A172 (cell line): ENCODE measurements at places on chromosomes 3 and 15. TPM values are rescaled to one million over a fixed set of nuclear protein-coding genes. Genes with fewer than 3 reads are reported as not detected.

DNA sequence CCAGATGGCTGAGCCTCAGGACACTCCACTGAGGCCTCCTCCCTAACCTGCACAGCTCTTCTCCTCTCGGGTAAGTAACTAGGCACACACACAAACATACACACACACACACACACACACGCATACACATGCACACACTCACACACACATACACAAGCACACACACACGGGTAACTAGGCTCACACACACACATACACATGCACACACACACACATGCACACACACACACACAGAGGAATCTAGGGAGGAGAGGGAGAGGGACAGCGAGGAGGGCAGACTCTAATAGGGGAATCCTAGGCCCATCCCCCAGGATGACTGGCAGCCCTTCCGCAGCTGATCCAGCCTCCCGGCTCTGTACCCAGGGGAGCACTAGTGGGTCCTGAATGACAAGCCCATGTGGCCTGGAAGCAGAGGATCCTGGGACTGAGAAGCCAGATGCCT is 177.4 kb upstream of the LINGO1 start:
- DNase-seq, result no peak

- no peak for DNase-seq
These were observed 4.0 kb downstream of the GCSAM start for GRCh38 chr3:112128843-112129727.

DNA sequence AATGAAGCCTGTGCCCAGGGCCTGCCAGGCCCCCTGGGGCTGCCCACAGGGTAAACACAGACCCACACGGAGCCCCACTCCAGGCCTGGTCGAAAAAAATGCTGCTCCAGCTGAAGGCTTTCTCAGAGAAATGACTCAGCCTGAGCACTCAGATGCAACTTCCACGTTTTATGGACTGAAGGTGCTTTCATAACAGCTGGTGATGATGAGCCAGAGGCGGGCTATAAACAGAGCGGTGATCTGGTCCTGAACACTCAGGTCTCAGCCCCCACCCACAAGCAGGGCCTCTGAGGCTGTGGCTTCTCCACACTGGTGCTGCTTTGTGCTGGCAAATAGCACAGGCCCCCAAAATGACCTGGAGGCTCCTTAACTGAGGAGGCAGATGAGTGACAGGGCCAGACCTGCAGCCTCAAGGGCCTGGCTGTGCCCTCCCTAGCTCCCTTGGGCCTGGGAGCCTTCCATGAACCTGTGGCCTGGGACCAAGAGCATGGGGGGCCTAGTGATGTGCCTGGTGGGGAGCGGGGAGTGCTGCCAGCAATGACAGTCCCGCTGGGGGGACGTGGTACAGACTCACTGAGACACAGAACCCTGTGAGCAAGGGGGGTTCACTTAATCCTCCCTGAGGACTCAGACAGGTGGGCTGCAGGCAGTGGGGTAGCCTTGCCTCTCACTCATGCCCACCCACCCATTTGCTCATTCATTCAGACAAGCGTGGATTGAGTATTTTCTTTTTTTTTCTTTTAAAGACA is 23.0 kb upstream of the FURIN start:
- DNase-seq, result peak; percentile 84

DNA sequence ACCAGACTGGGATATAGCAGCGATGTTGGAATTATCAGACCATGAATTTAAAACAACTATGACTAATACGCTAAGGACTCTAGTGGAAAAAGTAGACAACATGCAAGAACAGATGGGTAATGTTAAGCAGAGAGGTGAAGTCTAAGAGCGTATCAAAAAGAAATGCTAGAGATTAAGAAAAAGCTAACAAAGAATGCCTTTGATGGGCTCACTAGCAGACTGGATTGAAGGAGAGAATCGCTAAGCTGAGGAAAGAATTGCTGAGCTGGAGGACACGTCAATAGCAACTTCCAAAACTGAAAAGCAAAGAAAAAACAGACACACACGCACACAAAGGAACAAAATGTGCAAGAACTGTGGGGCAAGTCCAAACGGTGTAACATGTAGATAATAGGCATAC is 20.0 kb upstream of the CMTM6 start:
- DNase-seq, result no peak

DNA sequence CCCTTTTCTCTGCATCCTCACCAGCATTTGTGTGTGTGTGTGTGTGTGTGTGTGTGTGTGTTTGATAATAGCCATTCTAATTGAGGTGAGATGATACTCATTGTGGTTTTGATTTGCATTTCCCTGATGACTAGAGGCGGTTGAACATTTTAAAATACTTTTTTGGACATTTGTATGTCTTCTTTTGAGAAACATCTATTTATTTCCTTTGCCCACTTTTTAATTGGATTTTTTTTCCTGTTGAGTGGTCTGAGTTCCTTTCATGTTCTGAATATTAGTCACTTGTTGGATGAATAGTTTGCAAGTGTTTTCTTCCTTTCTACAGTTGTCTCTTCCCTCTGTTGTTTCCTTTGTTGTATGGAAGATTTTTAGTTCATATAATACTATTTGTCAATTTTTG is 54.3 kb upstream of the THSD4 start:
- peak; percentile 14 for DNase-seq

GRCh38 chr3:196886144-196886543 is 18.4 kb downstream of the SENP5 start:
- no peak for DNase-seq

DNA sequence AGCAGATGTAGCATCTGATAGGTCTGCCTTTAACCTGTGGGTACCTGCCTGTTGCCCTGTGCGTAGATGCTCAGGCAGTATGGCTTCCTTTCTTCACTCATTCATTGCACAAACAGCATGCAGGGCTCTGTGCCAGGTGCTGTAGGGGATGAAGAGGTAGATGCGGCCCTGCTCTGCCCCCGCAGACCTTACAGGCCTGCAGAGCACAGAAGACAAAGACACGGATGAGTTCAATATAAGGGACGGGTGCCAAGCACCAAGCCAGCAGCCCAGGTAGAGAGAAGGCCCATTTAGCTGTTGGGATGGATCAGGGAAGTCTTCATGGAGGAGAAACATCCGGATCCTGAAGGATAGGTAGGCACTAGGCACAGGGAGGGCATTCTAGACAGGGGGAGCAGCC is 69.4 kb downstream of the AAGAB start:
- DNase-seq, result no peak

- DNase-seq, result no peak
These were observed 42.2 kb downstream of the SLC9A9 start for GRCh38 chr3:143806038-143806437.

DNA sequence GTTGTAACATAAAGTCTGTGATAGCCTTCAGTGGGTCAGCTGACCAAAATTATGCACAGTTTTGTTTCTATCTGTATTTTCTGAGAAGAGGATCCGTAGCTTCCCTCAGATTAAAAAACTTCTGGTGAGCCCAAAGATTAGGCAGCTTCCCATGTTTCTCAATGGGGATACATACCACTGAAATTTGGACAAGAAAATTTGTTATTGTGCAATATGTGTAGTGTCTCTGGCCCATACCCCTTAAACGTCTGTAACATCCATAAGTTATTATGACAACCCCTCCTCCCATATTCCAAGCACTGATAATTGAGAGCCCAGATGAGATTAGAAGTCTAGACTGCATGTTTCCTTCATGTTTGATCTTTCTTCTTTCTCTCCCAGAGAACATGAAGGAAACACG is 1.9 kb upstream of the MITF start:
- DNase-seq, result no peak

GRCh38 chr15:97196048-97197014 is 764.2 kb upstream of the ARRDC4 start:
- no peak for DNase-seq

- no peak for DNase-seq
These were observed 47.5 kb upstream of the LIMD1 start for GRCh38 chr3:45546716-45547701.

DNA sequence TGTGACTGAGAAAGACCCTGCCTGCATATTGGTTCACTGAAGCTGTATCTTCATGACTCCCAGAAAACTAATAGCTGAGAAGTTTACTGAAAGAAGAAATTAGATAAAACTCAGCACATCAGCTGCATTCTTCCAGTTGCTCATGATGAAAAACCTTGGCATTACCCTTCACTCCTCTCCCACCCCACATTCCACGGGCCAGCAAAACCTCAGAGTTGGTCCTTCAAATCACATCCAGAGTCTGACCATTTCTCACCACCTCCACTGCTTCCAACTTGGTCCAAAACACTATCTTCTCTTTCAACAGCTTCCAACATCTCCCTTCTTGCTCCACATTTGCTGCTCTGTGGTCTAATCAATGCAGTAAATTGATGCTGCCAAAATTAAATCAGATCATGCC is 97.1 kb downstream of the CD47 start:
- DNase-seq, result peak; percentile 46

GRCh38 chr3:171673951-171674350 is 136.3 kb downstream of the PLD1 start:
- no peak for DNase-seq

The ARPP21 gene
- not detected in 2 replicates for total RNA-seq

The HCLS1 gene
- 0.24 and 0.83 TPM in 2 replicates for total RNA-seq

The ENTPD3 gene
- not detected in 2 replicates for total RNA-seq

The CCDC54 gene
- not detected in 2 replicates for total RNA-seq

The REC114 gene
- not detected in 2 replicates for total RNA-seq

The SLC22A13 gene
- not detected in 2 replicates for total RNA-seq

The TICRR gene
- total RNA-seq, result 6.4 and 7.0 TPM in 2 replicates

The POPDC2 gene
- not detected in 2 replicates for total RNA-seq

The FOXB1 gene
- total RNA-seq, result not detected in 2 replicates
